ENCODE measurements at places on chromosomes 16 and 17. TPM values are rescaled to one million over a fixed set of nuclear protein-coding genes. Genes with fewer than 3 reads are reported as not detected.

DNA sequence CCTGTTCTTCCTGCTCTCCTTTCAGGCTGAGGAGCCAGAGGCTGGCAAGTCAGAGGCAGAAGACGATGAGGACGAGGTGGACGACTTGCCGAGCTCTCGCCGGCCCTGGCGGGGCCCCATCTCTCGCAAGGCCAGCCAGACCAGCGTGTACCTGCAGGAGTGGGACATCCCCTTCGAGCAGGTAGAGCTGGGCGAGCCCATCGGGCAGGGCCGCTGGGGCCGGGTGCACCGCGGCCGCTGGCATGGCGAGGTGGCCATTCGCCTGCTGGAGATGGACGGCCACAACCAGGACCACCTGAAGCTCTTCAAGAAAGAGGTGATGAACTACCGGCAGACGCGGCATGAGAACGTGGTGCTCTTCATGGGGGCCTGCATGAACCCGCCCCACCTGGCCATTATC is 25.6 kb upstream of the LGALS9 start:
- DNase-seq, result no peak

- DNase-seq, result no peak
These were observed 14.8 kb upstream of the C17orf113 start for GRCh38 chr17:42065201-42065600.

- DNase-seq, result no peak
These were observed 1.2 kb upstream of the GLIS2 start for GRCh38 chr16:4314532-4315185.

SLC35G6 gene
- not detected for total RNA-seq

YBX2 gene
- 0.64 TPM for total RNA-seq

PYY gene
- not detected for total RNA-seq

FOXF1 gene
- total RNA-seq, result 5.3 TPM

G6PC1 gene
- not detected for total RNA-seq
